ENCODE measurements at places on chromosomes 4 and X. TPM values are rescaled to one million over a fixed set of nuclear protein-coding genes. Genes with fewer than 3 reads are reported as not detected.

Gene ADAMTS3
- not detected for total RNA-seq

GRCh38 chr4:12968345-12968744 is 515.8 kb downstream of the RAB28 start:
- no peak for DNase-seq

DNA sequence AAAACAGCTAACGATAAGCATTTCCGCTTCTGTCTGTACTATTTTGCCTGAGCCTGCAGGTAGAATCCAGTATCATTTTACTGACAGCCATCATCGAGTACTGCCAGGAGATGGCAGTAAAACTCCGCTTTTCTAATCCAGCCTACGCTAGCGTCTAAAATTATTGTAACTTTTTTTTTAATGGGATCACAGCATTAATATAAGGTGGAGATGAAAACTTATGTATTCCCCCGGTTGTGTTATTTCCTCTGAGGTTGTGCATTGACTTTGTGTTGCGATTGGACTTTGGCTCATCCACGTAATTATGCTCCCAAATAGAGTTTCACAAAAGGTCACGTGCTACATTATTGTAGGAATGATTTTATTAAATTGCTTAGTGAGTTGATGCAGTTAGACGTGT is 248.1 kb downstream of the C4orf33 start:
- no peak for DNase-seq

- no peak for DNase-seq
These were observed 24.6 kb upstream of the LAP3 start for GRCh38 chr4:17552427-17552826.
